ENCODE measurements at places on chromosomes 2 and 18.

- no peak for DNase-seq
Observed at GRCh38 chr2:100640431-100641124, 77.8 kb downstream of the PDCL3 start.

DNA sequence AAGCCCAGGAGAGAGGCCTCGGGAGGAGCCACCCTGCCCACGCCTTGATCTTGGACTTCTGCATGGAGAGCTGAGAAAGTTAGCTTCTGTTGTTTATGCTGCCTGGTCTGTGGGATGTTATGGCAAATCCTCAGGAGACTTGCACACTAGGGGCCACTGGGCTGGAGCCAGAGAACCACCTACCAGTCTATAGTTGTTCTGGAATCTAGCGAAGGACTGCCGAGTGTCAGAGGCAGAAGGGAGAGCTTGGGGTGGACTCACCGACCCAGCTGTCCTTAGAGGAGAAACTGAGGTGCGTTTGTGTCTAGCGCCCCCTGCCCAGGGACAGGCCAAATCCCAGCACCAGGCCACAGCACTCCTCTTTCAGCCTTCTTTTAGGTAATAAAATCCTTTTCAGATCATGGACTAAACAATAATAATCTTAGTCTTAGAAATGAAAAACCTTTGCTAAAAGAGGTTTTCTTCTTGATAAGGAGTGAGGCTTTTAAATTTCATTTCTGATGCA is 398.7 kb upstream of the SALL3 start:
- DNase-seq, result no peak

DNA sequence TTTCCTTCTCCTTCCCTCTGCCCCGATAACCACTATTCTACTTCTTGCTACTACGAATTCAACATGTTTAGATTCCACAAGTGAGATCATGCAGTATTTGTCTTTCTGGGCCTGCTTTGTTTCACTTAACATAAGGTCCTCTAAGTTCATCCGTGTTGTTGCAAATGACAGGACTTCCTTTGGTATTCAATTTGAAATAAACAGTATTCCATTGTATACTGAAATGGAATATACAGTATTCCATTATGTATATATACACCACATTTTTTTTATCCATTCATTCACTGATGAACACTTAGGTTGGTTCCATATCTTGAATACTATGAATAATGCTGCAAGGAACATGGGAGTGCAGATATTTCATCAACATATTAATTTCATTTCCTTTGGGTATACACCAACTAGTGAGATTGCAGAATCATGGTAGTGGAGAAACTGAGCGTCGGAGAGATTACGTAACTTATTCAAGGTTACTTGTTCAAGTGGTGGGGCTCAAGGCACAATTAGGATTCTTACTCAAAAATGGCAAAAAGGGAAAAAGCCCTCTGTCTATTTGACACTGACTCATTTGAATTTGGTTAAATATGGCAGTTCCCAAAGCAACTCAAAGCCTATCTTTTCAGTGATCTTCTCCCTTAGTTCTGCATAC is 85.1 kb downstream of the CHN1 start:
- no peak for DNase-seq

GRCh38 chr2:70854411-70854810 is 18.8 kb upstream of the CD207 start:
- DNase-seq, result no peak

- DNase-seq, result no peak
Observed at GRCh38 chr2:216571178-216571908, 61.9 kb upstream of the IGFBP2 start.

GRCh38 chr2:26704441-26704977 is 12.0 kb downstream of the KCNK3 start:
- no peak for DNase-seq

- DNase-seq, result no peak
Observed at GRCh38 chr2:174025271-174026121, 60.3 kb upstream of the SP3 start.

DNA sequence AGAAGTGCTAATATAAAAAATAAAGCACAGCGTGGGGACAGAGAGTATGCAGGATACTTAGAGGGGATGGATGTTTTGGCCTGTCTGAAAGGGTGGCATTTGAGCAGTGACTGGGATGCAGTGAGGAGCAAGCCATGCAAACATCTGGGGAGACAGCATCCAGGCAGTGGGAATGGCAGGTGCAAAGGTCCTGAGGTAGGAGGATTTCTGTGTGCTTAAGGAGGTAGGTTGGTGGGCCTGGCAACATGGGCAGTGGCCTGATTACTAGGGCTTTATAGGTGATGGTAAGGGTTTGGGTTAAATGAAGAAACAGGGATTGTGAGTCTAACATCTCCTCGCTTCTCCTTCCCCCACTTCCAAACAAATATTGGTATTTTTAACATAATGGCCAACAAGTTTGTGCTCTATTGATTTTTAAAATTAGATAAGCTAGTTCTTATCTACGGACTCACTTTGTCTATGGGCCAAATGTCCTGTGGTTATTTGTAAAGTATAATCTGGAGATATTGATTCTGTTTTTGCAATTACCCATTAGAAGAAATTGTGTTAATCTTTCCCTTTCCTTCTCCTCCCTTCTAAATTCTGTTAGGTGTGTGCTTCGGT is 2.4 kb downstream of the AOX1 start:
- no peak for DNase-seq

GRCh38 chr2:222039821-222040220 is 259.0 kb downstream of the PAX3 start:
- DNase-seq, result no peak

DNA sequence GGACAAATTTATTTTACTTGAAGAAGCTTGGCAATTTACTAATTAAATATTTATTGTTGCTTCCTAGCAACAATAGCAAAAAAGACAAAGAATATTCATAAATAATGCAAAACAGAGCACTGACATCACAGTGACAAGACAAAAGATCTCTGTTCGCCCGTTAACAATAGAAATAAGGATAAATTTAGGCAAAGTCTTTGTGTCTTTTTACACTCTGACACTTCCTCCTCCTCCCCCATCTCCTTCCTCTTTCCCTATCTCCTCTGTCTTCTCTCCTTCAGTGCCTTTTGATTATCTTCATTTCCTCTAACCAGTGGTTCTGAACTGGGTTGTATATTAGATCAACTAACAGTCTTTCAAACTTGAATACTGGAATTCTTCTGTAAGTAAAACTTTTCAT is 808.4 kb downstream of the ERBB4 start:
- DNase-seq, result no peak

GRCh38 chr2:27446057-27446456 is 3.9 kb downstream of the KRTCAP3 start:
- no peak for DNase-seq

GRCh38 chr18:51082571-51083267 is 52.7 kb downstream of the SMAD4 start:
- DNase-seq, result no peak

DNA sequence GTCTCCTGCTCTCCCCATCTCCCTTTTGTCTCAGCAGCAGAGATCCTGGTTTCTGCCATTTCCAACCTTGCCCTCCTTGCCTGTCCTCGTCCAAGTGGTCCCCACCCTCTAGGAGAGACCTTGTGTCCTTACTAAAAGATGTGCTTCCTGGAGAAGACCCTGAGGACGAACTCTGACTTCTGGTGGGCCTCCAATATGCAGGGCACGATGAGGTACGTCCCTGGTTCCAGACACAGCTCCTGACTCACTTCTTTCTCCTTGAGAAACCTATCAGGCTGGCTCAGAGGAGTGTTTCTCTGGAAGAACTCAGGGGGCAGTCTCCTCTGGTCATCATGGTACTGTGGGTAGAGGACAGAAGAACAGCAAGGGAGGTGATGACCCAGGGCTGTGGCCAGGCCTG is 28.2 kb downstream of the CAPN14 start:
- DNase-seq, result no peak

DNA sequence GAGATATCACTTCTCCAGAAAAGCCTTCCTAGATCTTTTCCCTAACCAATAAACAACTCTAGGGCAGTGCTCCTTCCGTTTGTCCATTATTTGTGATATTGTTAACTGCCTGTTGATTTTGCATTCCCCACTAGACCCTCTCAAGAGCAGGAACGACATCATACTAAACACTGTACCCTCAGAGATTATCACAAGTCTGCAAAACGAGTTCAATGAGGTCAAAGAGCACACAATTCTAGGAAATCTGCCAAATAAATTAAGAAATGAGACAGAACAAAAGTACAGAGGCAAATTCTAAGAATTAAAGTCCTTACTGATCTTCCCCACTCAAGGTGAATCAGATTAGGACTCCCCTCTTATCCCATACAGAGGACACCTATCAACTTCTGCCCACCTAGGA is 7.6 kb downstream of the RTTN start:
- no peak for DNase-seq

GRCh38 chr2:178159966-178160365 is 34.3 kb upstream of the OSBPL6 start:
- no peak for DNase-seq

DNA sequence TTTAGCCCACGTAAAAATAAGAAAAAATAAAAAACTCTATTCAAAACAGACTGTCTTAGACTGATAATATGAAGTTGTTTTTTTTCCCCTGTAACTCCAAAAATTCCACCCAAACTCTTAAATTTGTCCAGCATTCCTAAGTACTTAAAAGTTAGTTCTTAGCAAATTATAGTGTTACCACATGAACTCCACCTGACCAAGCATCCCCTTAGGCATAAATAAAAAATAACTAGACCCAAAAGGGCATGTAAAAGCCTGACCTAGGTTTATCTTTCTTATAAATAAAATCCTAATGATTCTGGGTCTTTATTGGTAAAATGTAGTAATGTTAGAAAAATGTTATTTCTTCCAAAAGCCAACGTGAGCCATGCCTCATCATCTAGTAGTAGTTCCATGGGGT is 54.3 kb downstream of the TTC21B start:
- no peak for DNase-seq

- no peak for DNase-seq
Observed at GRCh38 chr2:169815849-169816248, 8.9 kb downstream of the METTL5 start.

DNA sequence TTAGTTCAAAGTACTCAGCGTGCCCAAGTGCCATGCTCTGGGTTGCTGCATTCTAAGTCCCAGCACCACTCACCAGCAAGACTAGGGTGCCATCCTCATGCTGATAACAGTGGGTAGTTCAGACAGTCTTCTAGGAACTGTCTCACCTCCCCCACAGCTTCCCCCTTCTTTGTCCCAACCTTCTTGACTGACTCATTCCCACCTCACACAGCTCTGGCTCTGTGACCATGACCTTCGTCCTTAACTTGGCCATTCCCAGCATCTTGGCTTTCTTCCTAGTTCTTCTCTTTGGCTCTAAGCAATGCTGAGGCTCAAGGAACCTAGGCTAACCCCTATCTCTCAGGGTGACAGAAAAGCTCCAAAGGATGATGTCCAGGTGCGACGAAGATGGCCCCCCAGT is 20.0 kb upstream of the CXCR4 start:
- DNase-seq, result no peak

GRCh38 chr18:32732165-32732564 is 40.7 kb downstream of the KLHL14 start:
- no peak for DNase-seq

DNA sequence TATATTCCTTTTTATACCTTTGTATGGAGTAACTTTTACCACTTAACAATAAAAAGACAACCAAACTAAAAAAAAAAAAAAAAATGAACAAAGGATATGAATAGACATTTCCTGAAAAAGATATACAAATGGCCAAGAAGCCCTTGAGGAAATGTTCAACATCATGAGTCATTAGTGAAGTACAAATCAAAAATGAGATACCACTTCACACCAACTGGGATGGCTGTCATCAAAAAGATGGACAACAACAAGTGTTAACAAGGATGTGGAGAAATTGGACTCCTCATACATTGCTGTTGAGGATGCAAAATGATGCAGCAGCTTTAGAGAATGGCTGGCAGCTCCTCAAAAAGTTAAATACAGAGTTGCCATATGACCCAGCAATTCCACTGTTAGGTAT is 22.6 kb upstream of the SCYGR2 start:
- no peak for DNase-seq

- no peak for DNase-seq
Observed at GRCh38 chr2:72561621-72562318, 264.1 kb downstream of the EXOC6B start.

- DNase-seq, result no peak
Observed at GRCh38 chr2:226066391-226066790, 666.9 kb downstream of the NYAP2 start.

DNA sequence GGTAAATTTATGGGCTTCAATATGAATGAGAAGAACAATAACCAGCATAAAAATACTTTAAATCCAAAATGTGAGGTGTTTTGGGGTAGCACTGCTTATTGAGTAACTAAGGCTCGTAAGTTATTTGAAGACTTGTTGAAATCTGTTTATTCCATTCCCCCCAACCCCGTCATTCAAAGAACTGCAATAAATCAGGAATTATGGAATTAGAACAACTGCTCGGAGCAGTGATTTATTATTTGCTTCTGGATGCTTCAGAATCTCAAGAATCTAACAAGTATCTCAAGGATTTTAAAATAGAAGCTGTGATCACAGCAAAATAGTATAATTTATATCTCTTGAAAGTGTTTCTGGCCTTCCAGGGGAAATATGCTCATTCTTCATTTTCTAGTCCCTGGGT is 86.8 kb downstream of the EML6 start:
- no peak for DNase-seq

DNA sequence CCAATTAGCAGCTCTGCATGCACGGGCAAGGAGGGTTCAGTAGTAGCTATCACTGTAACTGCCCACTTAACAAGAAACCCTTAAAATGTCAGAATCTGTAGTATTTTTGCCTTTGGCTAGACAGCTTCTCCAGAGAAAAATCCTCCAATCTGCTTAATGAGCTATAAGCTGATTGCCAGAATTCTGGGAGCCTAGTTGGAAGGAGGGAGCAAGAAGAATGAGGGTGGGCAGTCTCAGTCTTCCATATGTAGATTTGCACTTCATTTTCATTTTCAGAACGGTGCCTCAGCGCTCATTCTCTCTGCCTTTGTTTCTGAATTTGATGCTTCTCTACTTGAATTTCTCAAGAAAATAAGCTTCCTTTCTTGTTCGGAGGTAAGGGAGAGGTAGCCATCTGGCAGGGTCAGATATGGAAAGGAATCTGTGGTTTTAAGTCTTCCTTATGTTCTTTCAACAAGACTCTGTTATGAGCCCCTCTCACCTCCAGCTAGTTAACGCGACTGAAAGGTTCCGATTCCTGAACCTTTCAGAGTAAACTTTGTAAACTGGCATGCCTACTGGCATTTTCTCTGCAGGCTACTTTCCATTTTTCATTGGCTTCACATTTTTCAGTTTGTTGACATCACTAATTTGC is 53.5 kb downstream of the HNRNPLL start:
- no peak for DNase-seq

DNA sequence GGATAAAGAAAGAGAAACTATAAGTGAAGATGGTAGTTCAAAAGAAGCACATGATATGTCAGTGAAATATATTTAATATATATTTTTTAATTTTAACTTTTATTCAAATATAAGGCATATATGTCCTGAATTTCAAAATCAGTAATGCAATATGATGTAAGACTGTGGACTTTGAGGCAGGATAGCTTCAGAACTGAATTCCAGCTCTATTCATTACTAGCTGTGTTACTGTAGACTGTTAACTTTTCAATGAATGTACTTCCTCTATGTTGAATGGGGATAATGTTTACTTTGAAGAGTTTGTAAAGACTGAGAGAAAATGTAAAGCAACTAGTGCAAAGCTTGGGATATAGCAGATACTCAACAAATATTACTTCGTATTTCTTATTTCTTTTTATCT is 112.6 kb downstream of the PMS1 start:
- no peak for DNase-seq

- no peak for DNase-seq
Observed at GRCh38 chr2:237453671-237454070, 33.4 kb upstream of the MLPH start.
